ENCODE measurements at places on chromosomes 3 and 15.

GRCh38 chr3:111249421-111249820 is 177.8 kb downstream of the NECTIN3 start:
- no peak for DNase-seq

DNA sequence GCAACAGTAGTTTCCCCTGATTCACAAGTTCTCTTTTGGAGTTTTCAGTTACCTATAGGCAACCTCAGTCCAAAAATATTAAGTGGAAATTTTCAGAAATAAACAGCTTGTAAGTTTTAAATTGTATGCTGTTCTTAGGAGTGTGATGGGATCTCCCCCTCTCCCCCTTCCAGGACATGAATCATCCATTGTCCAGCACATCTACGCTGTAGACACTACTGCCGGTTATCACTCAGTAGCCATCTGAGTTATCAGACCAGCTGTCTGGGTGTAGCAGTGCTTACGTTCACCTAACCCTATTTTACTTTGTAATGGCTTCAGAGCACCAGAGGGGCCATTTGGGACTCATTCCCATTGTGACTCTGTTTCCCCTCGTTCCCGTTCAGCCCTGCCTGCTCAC is 96.7 kb upstream of the PLXNA1 start:
- DNase-seq: no peak

- no peak for DNase-seq
Measured at GRCh38 chr3:6542795-6543194, 318.1 kb upstream of the GRM7 start.

GRCh38 chr3:179244878-179245277 is 6.0 kb downstream of the KCNMB3 start:
- DNase-seq: no peak

GRCh38 chr3:110296885-110297284 is 774.7 kb upstream of the NECTIN3 start:
- DNase-seq: no peak

DNA sequence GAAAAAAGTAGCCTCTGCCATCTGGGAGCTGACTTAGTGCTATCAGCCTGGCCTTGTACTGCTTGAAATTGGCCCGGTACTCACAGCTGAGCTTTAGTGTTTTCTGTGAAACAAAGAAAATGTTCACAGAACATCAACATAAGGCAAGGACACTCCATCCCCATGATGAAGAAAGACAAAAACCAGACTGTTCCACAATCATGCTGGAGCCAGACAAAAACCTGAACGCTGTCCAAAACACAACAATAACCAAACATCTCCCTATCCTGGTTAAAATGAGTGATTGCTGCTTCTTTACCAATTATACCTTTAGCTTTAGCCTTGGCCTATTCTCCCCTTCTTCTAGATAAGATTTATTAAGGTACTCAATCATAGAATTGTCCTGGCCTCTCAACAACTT is 153.9 kb downstream of the CPNE4 start:
- no peak for DNase-seq

DNA sequence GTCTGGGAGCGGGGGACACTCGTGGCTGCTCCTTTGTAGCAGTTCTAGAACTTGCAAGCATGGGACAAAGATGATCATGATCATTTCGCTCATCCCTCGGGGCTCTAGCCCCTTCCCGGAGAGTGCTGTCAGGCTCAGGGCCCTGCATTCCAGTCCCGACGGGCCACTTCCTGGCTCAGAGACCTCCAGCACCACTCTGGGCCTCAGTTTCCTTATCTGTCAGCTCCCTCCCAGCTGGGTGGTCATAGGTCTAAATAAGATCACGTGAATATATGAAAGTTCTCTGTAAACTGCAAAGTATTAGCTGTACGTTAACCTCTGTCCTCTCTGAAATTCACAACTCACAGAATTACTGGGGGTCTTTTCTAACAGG is 52.8 kb upstream of the SLC6A11 start:
- DNase-seq: no peak

- DNase-seq: no peak
Measured at GRCh38 chr15:83784975-83785374, 131.1 kb downstream of the ADAMTSL3 start.

DNA sequence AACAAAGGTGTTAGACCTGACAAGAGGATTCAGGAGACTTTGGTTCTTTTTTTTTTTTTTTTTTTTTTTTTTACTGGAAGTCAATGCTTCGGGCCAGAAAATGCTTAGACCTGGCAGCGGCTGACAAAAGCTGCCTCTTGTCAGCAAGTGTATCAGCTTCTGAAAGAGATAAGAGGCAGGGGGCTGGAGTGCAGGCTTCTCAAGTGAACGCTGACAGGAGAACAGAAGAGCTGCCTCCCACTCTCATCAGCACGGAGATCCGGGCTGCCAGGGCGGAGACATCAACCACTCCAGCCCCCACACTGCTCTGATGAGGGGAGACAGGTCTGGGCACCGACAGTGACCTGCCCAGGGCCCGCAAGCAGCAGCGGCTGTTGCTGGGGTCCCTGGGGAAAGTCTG is 9.4 kb upstream of the SCN5A start:
- no peak for DNase-seq

- DNase-seq: no peak
Measured at GRCh38 chr3:184380627-184381260, 890 bp downstream of the CHRD start.

DNA sequence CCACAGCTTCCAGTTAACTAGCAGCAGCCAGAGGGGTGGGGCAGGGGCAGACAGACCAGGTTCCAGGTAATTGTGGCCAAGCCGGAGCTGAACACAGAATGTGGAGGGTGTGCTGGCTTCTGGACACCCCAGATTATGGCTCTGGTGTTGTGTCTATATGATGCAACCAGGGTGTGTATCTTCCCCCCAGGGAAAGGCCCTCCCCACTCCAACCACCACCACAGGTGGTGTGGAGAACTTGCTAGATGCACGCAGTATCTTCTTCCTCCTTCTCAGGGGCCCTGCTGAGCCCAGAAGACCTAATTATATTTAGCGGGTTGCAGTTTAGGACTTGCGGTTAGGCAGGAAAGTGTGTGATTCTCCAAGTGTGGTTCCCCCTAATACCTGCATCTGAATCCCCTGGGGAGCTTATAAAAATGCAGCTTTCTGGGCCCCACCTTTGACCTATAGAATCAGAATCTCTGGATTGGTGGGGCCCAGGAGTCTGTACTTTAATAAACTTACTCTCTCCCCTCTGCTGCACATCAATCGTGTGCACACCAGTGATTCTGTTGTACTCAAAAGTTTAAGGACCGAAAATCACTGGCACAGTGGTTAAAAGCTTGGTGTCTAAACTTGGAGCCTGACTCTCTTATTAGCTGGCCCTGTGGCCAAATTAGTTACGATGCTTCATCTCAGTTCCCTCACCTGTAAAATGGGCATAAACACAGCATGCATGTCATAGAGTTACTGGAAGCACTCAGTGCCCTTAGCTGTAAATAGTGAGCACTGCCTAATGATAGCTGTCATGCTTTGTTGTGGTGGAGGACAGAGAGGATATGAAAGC is 379.1 kb upstream of the PROK2 start:
- no peak for DNase-seq

Measured in AML-193 (cell line).